Stimulated activated CD4-positive, alpha-beta T cell treated with anti-CD3 and anti-CD28 coated beads, Interleukin-4, amount 100 ng/mL, for 24 hours (primary cell): ENCODE measurements at places on chromosomes 5 and 9.

DNA sequence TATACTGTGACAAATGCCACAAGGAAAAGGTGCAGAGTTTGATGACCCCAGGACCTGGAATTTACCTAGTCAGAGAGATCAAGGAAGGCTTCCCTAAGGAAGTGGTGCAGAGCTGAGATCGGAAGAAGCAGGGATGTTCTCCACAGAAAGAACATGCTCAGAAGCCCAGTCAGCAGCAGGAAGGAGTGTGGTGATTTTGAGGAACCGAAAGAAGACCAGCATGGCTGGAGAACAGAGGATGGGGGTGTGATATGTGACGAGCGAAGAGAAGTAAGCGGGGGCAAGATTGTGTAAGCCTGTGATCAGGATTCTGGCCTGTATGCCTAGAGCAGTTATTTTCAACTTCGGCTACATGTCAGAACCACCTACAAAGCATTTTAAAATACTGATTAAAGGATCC is 18.7 kb upstream of the PIK3R1 start:
- DNase-seq, result no peak

DNA sequence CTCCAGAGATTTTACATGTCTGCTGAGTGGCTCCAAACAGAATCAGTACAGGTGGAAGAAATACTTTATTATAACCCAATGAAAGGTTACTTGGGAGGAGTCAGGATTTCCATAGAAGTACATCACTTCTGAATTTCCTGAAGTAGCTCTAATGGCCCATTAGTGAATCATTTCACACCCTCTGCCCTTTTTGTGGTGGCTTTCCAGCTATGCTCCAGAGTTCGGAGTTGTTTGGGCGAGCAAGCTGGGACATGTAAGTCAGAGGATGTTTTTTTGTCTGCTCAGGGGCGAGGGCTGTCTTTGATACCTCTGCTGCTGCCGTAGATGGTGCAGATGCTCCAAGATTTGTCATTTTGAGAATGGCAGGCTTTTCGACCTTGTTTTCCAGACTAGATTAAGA is 226.1 kb downstream of the GOLPH3 start:
- DNase-seq, result no peak

- DNase-seq, result peak; percentile 63
Measured at GRCh38 chr5:82174128-82174918, 103.8 kb downstream of the RPS23 start.

GRCh38 chr9:136318111-136318775 is 9.1 kb upstream of the GPSM1 start:
- DNase-seq, result no peak

DNA sequence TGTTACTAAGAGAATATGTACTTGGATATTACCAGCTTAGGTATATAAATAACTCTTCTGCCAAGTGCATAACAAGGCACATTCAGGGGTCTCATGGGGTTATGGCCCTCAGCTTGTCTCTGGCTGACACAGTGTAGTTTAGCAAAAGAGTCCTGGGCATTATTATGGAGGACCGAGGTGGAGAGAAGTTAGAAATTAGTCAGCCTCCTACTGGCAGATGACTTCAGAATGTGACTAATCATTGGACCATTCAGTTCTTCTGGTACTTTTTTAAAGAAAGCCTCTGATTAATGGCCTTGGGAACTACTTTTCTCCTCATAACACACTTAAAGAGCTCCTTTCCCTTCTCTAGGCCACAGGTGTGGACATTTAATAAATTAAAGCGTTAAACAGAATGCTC is 178.9 kb downstream of the SH3GL2 start:
- DNase-seq, result no peak

DNA sequence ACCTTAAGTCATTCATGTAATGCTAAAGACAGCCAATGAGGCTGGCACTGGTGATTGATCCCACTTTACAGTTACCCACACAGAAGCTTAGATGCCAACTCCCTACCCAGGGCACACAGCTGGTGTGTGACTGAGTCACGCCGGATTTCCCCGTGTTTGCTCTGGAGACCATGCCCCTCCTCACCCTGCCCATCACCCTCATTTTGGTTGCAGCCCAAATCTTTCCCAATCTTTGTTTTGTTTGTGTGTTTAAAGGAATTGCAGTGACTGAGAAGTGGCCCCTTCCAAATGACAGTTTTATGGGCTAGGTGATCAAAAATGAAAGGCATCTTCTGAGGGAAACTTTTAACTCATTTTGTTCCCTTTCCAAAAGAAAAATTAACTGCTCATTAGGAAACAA is 10.9 kb downstream of the FBXL7 start:
- no peak for DNase-seq

GRCh38 chr5:7548596-7548995 is 152.7 kb downstream of the ADCY2 start:
- DNase-seq, result no peak

GRCh38 chr5:32765266-32765665 is 54.1 kb downstream of the NPR3 start:
- DNase-seq, result no peak

GRCh38 chr9:134967547-134967930 is 49.8 kb upstream of the FCN1 start:
- DNase-seq, result no peak

- DNase-seq, result no peak
Measured at GRCh38 chr5:9726931-9727330, 96.8 kb upstream of the TAS2R1 start.
